Tongue (tissue), 3 donors: ENCODE measurements at places on chromosomes 5 and 9. TPM values are rescaled to one million over a fixed set of nuclear protein-coding genes. Genes with fewer than 3 reads are reported as not detected.

The ADGRV1 gene
- 7.1 TPM for total RNA-seq

The WNK2 gene
- total RNA-seq, result 31.2 TPM

The CNTLN gene
- total RNA-seq, result 20.5 TPM

The INSL4 gene
- total RNA-seq, result not detected

The FUT7 gene
- total RNA-seq, result 0.10 TPM

The AGXT2 gene
- not detected for total RNA-seq

The FAM78A gene
- total RNA-seq, result 16.7 TPM

The HTR4 gene
- total RNA-seq, result not detected

The SLC36A2 gene
- total RNA-seq, result 3.1 TPM

The CDKN2A gene
- total RNA-seq, result not detected

The RANBP17 gene
- 27.9 TPM for total RNA-seq

The TPPP gene
- total RNA-seq, result 10.5 TPM
